ENCODE measurements at places on chromosomes 7 and 10.

GRCh38 chr7:142795339-142795863, 24.6 kb downstream of the PRSS2 start:
- DNase-seq = no peak

DNA sequence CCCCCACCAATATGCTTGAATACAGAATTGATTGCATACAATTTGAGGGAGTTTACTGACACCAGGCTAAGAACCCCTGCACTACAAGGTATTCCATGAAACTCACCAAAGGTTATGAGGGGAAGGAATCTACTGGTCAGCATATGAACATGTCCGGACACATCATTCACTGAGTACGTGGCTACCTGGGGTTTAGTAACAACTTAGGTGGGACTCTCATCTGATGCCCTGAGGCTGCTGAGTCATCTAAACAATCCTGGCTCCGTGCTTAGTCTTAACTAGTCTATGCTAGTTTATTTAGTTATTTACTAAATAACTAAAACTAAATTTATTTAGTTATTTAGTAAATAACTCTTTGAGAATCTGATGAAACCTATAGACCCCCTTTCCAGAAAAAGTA, 11.3 kb downstream of the PI4K2A start:
- DNase-seq = no peak

DNA sequence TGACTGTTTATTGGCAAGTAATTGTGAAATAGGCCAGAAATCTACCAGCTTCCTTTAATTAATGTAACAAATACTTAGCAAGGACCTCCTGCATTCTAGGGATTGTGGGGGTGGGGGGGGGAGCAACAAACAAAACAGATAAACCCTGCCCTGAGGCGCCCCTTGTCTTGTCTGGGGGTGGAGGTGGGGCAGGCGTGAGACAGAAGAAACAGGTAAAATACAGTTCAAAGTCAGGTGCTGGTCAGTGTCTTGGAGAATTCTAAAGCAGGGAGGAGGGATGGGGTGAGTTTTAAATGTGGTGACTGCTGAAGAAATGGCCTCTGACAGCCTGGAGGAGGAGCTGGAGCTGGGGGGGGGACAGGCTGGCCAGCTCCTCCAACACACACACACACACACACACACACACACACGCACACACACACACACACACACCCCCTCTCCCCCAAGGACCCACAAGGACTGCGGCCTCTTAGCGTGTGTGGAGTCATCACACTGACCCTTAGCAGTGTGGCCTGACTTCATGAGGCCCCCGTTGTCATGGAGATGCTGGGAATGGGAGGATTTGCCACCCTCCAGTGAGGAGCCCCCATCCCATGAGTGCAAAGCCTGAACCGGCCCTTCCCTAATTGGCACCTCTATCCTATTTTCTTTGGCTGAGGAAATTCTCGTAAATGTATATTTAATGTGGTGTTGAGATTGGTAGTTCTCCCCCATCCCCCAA, 190.4 kb downstream of the MGMT start:
- DNase-seq = no peak

DNA sequence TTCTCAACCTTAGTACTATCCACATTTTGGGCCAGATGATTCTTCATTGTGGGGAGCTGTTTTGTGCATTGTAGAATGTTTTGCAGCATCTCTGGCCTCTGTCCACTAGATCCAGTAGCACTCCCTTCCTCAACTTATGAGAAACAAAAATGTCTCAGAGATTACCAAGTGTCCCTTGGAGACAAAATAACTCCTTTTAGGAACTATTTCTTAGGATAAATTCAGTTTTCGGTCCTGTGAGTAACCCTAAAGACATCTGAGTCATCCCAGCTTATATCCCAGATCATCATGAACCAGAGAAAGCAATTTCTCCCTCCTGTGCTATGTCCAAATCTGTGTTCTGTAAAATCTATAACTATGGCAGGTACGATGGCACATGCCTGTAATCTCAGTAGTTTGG, 266.6 kb upstream of the PHYHIPL start:
- no peak for DNase-seq

DNA sequence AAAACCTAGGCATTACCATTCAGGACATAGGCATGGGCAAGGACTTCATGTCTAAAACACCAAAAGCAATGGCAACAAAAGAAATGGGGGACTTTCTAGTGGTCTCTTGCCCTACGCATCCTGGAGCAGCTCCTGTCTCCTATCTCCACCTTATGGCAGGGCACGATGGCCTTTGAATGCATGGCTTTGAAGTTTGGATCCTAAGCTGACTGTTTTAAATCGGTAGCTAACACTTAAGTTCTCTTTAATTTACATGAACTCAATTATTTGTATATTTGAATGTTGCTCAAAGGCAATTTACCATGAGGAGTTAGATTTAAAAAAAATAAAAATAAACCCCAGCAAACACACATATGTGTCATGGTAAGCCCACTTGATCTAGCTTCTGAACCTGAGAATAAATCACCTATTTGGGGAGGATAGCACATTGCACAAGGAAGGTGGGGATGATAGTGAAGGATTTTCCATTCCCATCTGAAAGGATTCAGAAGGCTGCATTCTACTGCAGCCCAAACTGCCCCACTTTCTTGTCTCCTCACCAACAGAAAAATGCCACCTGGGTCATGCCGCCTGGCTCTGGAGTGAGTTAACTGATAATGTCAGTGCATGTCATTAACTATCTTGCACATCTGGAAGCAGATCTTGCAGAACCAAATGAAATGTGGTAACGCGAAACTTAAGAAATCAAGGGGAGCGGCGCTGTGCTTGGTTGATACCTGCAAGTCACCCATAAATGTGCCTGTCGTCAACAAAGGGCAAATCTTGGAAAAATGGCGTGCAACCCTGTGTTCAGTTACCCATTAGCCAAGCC, 12.4 kb downstream of the KLF6 start:
- DNase-seq = no peak

GRCh38 chr7:148662646-148663045, 36.1 kb upstream of the CUL1 start:
- DNase-seq = no peak

DNA sequence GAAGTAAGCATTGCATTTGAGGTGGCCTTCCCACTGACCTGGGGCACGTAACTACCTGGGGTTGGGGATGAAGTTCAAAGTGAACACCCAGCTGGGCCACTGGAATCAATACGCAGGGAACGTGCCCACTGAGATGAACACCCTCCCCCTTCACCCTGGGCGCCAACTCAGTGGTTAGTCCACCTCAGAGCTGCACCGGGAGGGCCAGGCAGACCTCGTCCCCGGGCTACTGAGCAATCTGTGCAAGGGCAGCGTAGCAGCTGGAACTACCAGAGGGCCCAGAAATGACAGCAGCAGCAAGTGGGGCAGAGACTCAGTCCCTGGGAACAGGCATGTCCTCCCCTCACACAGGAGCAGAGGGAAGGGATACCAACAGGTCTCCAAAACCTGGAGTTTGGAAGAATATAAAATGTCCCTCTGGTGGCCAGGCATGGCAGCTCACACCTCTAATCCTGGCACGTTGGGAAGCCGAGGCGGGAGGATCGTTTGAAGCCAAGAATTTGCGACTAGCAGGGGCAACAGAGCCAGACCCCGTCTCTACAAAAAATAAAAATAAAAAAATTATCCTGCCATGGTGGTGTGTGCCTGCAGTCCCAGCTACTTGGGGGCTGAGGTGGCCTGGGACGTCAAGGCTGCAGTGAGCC, 143.9 kb downstream of the SH3PXD2A start:
- DNase-seq = no peak

DNA sequence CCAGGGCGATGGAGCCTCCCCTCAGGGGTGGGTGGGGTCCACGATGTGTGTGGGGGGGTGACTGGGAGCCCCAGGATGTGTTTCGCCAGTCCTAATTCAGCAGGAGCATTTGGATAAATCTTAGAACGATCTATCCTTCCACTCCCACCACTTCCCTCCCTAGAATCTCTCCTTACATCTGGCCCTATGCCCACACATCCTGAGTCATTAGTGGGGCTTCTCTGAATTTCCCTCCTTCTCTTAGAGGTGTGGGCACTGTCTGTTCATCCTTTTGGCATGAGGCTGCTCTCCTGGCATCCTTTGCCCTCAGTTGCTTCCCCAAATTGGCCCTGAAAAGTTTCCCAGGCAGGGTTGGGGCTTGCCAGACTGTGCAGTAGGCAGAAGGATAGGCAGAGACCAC, 1.6 kb downstream of the GHRHR start:
- DNase-seq = no peak

DNA sequence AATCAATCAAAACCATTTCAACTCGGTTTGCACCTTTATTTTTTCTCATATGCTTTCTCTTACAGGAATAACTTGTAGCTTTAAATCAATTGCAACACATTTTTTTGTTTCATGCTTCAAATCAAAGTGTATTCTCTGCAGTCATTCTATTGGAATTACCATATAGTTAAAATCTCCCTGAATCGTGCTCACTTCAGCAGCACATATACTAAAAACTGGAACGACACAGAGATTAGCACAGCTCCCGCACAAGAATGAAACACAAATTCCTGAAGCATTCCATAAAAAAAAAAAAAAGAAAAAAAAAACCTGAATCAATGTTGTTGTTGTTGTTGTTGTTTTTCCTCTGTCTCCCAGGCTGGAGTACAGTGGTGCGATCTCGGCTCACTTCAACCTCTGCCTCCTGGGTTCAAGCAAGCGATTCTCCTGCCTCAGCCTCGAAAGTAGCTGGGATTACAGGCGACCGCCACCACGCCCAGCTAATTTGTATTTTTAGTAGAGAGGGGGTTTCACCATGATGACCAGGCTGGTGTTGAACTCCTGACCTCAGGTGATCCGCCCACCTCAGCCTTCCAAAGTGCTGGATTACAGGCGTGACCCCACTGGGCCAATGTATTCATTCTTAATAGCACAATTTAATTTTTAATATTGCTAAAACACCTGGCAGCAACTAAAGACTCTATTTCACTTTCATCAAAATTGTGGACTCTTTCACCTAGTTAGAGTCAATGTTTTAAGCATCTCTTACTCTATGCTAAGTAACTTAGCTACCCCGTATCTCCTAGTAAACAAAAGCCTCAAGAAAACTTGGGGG, 26.3 kb downstream of the ANKRD61 start:
- no peak for DNase-seq

DNA sequence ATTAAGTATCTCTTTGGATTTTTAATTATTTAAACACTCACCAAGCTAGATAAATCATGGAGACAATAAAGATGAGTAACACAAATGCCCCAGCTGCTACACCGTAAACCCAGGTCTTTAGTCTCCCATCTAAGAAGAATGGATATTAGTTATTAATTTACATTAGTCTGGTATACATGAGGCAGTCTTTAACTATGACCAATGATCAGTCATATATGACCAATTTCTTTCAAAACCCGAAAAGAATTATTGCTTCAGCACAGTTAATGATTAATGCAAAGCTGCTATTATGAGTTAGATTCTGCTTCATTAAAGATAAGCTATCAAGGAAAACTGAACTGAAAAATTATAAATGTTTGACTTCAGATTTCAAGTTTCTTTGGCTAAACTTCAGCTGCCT, 402.9 kb downstream of the PHF14 start:
- no peak for DNase-seq

DNA sequence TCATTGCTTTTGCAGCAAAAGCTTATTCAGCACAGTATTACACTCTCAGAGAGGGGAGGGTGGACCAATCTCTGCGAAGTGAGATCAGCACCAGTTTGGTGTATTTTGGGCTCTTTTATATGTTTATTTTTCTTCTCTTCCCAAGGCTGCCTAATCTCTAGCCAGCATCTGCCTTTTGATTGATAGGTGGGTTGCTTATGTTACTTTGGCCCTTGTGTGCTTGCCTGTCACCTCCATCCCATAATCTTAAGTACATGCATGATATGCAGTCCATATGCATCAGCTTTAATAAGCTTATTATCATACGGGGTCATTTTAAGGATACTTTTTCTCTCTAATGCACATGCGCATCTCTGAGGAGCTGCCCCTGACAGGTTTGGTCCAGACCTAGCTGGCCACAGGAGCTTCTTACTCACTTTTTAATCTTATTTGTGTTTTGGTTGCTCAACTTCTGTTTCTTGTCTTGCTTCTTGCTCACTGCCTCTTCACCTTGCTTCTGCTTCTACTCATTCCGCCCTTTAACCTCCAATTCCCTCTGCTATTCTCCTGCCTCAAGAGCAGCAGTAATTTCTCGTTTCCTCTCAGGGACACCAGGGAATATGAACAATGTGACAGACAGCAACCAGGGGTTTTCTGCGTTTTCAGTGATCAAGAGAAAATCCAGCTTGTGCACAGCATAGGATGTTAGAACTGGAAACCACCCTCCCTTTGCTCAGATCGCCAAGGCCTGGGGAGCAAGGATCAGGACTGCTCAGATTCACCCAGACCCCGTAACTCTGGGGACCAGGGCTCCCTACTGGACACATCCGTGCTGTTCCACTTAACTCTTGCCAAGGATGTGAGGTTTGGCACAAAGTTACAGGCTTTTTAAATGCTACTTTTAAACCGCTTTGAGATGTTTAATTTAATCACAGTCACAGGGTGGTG, 10.0 kb downstream of the RGR start:
- DNase-seq = no peak

GRCh38 chr10:128712661-128713400, 586.6 kb upstream of the MKI67 start:
- no peak for DNase-seq

- no peak for DNase-seq
These were observed 19.7 kb upstream of the FKBP9 start for GRCh38 chr7:32937344-32938174.

DNA sequence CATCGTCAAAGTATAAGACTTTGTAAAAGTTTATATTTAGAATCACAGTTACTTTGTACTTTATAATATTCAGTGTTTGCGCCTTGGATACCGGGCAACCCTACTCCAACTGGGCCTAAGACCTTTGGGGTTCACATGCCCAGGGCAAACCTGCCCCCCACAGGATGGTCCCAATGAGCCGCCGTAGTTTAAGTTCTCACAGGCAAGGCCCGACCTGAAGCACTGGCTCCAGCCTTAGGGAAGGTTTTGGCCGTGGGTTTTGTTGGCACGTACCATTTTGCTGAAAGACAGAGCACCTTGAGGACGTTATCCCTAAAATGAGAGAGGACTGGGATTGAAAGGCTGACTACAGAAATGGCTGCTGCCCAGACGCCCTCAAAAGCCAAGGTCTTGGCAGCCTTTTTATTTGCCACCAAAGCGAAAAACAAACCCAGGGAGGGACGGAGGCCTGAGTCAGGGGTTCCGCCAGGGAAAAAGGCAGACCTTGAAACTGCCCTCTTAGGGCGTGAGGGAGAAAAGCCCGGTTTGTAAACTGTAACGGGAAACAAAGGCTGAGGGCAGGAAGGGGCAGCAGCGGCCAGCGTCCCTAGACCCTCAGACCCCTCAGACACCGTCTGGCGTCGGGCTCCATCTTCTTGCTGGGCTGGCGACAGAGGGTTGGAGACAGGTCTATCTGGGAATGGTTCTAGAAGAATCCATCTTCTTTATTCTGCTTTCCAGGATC, at the start of gene CCDC172:
CCDC172 (plus strand) TSS at position 222 of the 724 bp plus-strand sequence. CDS start 564 bp downstream, outside the sequence.
- DNase-seq = no peak

- DNase-seq = no peak
These were observed 28.6 kb upstream of the BMPER start for GRCh38 chr7:33876596-33877274.

DNA sequence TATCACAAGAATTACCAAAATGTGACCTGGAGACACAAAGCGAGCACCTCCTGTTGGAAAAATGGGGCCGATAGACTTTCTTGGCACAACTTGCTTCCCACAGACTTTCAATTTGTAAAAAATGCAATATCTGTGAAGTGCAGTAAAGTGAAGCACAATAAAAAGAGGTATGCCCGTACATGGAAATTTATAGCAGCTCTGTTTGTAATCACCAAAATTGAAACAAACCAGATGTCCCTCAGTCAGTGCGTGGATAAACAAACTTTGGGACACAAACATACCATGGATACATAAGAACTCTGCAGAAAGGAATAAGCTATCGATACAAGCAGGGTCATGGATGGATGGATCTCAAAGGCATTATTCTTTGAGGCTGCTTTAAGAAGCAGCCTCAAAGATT, 33.6 kb downstream of the ARID5B start:
- DNase-seq = no peak

GRCh38 chr10:14782691-14783363, 8.1 kb upstream of the FAM107B start:
- DNase-seq = no peak

Data from activated CD4-positive, alpha-beta T cell treated with anti-CD3 and anti-CD28 coated beads for 24 hours (primary cell).